Activated CD8-positive, alpha-beta memory T cell treated with anti-CD3 and anti-CD28 coated beads for 4 hours (primary cell): ENCODE measurements at places on chromosomes 7 and 10.

DNA sequence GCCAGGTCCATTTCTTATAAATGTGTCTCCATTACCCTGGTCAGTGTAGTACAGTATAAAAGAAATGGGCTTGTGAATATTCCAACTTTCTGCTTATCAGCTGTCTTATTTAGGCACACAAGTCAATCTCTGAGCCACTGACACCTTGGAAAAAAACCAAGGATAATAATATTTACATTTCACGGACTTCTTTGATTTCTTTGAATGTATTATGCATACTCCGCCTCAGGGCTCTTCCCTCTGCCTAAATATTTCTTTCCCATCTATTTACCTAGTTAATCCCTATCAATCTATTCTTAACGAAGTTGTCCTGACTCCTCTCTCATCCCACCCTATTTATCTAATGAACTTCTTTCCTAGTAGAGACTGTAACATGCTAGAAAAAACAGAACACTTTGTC is 253.8 kb downstream of the CRPPA start:
- DNase-seq, result no peak

DNA sequence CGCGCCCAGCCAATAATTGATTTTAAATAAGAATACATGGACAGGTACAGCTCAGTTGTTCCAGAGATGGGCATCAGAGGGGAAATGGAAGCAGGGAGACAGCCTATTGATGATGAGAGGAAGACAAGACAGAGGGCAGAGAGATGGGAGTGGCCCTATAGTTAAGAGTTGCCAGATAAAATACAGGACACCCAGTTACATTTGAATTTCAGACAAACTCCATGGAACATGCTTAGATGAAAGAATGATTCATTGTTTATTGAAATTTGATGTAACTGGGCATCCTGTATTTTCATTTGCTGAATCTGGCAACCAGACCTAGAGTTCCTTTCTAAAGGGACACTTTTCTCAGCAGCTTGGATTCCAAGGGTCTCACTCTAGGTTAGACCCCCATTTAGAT is 341.1 kb downstream of the FRMD4A start:
- DNase-seq, result no peak

- DNase-seq, result no peak
Measured at GRCh38 chr7:78121888-78122287, 323.3 kb downstream of the PHTF2 start.

- DNase-seq, result no peak
Measured at GRCh38 chr7:85750454-85750949, 563.6 kb upstream of the SEMA3D start.

DNA sequence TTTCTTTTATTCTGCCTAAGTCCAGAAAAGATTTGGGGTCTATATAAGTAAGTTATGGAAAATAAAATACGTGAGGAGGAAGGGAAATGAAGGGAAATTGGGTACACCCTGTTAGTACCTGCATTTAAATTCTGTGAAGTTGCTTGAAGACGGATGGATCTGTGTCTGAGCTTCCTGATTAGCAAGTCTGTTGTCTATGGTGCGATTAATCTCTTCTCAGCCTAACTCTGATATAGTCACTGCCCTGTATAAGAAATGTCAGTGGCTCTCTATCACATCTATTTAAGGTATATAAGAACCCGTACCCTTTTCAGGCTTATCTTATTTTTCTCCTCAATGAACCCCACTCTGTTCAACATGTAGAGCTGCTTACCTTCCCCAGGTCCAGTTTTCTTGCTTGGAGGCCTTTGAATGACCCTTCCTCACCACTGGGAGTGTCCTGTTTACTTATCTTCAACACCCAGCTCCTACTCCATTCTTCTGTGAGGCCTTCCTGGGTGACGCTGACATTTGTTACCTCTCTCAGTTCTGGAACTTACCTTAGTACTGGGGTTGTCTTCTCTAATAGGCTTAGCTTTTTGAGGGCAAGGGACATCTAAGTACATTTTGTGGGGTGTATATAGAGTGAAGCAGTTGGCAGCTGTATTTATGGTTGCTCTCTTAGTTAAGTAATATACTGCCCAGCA is 149.6 kb upstream of the PRPS1L1 start:
- no peak for DNase-seq

- no peak for DNase-seq
Measured at GRCh38 chr7:141359740-141360415, 191.3 kb upstream of the AGK start.
